Dermis blood vessel endothelial cell (primary cell): ENCODE measurements at places on chromosomes 16 and 17. TPM values are rescaled to one million over a fixed set of nuclear protein-coding genes. Genes with fewer than 3 reads are reported as not detected.

GRCh38 chr17:79777120-79777893 lies 641 bp upstream of the CBX2 start:
- DNase-seq = peak; percentile 63

CACNG1 gene
- not detected in 2 replicates for total RNA-seq

DNA sequence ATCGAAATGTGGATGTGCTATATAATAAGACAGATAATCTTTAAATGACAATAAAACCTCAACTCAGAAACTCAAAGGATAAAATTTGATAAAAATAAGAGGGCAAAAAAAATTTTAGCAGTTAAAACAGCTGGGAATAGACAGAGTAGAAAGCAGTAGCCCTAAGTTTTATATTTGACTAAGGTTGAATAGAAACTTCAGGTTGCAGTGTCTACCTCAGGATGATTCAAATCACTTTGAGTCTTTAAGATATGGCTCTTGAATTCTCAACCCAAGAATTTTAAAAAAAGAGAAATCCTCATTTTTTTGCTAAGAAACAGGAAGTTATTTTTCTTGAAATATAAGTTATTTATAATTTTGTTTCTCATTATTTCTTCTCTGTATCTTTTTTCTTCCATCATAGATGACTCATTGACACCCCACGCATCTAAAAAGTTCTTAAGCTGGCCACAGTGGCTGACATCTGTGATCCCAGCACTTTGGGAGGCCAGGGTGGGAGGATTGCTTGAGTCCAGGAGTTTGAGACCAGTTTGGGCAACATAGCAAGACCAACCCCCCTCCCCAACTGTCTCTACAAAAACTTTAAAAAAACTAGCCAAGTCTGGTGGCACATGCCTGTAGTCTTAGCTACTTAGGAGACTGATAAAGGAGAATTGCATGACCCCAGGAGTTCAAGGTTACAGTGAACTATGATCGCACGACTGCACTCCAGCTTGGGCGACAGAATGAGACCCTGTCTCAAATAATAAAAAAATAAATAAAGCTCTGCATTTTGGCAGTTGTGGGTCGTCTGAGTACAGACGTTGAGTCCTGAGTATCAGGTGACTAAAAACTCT lies 23.9 kb downstream of the NFAT5 start:
- no peak for DNase-seq

- no peak for DNase-seq
These were observed 45.3 kb downstream of the IL21R start for GRCh38 chr16:27447301-27447700.

DNA sequence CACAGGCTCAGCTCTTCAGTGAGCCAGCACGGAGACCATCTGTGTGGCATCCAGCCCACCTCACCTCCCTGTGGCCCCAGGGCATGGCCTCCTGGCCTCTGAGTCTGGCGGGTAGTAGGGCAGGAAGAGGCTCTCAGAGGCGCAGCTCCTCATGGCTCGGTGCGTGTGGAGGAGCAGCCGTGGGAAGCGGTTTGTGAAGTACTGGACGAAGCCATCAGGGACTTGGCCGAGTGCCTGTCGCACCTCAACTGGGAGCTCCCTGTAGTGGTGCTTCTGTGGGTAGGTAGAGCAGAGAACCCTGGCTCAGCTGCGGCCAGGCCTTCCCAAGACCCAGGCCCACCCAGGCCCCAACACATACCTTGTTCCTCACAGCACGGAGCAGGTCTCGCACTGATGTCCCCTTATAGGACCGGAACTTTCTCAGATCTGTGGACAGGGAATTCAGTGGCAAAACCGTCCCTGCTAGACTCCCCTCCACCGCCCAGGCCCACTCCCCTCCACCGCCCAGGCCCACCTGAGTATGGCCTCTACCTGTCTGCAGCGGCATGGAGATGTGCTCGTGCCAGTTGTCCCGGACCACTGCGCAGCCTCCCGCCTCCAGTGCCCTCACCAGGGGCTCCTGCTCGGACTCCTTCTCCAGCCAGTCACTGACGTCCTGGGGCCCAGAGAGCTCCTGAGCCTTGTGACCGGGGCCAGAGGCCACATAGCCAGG lies 12.2 kb downstream of the PLK1 start:
- DNase-seq = no peak

DNA sequence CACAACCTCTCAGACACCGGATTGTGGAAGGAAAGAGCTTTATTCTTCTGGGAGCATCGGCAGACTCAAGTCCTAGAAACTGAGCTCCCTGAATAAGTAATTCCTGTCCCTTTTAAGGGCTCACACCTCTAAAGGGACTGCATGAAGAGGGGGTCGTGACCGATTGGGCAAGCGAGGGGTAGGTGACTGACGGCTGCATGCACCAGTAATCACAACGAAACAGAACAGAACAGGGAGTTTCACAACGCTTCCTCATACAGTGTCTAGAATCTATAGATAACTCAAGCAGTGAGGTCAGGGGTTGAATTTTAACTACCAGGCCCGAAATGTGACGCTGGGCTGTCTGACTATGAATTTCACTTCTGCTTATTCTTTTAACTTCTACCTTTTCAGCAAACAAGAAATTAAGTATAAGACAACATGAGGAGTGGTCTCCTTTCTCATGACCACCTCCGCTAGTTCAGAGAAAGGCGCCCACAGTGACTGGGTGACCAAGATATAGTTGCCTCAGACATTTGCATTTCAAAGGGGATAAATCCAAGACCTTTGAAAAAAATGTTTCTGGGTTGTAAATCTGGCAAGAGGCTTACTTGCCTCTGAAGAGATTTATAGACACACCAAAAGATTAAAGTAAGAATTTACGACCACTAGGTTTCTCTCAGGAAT lies 88.4 kb upstream of the ATF7IP2 start:
- no peak for DNase-seq
